ENCODE measurements at places on chromosomes 4 and X. TPM values are rescaled to one million over a fixed set of nuclear protein-coding genes. Genes with fewer than 3 reads are reported as not detected.

DNA sequence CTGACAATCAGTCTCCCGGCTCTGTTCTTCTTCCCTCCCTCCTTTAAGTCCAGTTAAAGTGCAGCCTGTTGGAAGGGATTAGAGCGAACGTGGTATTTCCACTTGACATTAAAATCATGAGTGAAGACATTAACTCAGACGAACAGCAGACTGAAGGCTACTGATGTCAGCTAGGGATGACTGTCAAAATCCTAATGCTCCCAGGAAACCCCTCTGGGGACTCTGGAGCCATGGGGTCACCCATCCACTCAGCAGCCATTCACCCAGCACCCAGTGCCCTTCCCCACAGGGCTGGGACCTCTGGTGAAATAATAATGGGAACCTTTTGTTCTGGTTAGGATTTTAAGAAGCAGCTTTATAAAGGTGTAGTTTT is 113.9 kb downstream of the DRD5 start:
- no peak for DNase-seq

GRCh38 chrX:110397339-110397738 is 38.7 kb downstream of the RTL9 start:
- no peak for DNase-seq

DNA sequence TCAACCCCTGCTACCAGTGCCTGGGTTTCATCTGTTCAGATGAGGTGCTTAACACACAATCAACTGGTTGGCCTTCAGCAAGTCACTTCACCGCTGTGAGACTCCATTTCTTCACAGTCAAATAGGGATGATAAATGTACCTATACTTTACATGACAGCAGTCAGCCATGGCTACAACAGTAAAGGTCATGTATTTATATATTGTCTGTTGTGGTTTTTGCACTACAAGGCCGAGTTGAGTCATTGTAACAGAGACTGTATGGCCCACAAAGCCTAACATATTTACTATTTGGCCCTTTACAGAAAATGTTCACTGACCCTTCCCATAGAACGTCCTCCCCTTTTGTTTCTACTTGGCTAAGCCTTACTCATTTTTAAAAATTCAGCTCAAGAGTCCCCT is 404.6 kb upstream of the F9 start:
- DNase-seq, result no peak

GRCh38 chr4:108350332-108350731 is 181.6 kb upstream of the LEF1 start:
- DNase-seq, result no peak

DNA sequence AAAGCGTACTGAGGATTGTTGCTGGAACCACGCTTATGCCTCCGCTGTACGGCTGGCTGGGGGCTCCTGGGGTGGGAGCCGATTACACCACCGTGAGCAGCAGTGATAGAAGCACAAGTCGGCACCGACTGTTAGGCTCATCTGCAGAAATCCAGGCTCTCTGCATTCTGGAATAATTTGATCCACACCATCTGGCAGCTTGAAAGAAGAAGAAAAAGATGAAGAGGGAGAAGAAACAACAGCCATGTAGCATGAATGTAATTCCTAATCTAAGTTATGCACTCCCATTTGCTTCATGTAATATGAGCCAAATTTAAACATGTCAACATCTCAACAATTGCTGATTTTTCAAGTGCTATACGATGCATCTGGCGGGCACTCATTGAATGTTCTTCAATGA is 84.6 kb upstream of the DHX15 start:
- DNase-seq, result no peak

GRCh38 chr4:69610484-69610883 is 29.0 kb downstream of the UGT2A2 start:
- no peak for DNase-seq

- no peak for DNase-seq
Observed at GRCh38 chr4:54315561-54316538, 86.8 kb downstream of the PDGFRA start.

DNA sequence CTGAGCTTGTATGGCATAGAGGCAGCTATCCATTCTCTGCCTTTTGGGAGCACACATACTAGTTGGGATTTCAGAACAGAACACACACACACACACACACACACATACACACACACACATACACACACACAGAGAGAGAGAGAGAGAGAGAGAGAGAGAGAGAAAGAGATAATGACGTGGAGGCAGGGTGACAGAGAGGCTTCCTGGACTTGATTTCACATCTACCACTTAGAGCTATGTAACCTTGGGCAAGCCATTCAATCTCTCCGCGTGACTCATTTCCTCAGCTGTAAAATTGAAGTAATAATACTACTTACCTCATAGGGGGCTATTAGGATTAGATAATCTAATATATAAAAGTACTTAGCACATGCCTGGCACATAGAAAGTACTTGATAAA is 12.3 kb upstream of the GRIA3 start:
- DNase-seq, result no peak

GRCh38 chrX:46582966-46583365 is 9.4 kb downstream of the CHST7 start:
- peak; percentile 35 for DNase-seq

- no peak for DNase-seq
Observed at GRCh38 chr4:8939840-8940742, 68.5 kb upstream of the HMX1 start.

DNA sequence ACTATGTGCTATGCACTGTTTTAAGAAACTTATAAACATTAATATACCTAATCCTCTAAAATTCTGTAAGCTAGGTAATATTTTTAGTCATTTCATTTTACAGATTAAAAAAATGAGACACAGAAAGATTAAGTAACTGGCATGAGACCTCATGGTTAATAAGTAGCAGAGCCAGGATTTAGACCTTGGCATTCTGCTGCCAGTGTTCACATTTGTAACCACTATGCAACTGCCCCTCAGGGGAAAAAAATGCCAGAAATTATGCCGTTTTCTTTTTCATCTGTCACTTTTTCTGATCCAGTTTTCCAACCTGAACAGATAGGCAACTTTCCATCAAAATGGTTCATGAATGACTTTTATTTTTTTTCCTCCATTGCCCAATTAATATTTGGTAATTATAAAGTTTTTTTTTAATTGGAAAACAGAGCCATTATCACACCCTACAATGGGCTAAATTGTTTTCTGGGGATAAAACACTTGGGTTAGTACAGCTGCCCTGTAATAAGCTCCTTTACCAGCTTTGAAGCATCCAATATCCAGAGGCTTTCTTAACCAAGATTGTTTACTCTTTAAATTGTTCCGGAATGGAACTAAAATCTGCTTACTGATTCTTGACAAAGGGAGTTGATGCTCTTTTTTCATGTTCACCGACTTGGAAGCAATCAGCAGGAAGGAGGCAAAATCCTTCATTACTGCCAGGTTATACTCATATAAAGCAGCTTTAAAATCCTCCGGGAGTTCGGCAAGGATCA is 56.4 kb upstream of the DDX60 start:
- no peak for DNase-seq

GRCh38 chr4:22338796-22339195 is 177.1 kb downstream of the ADGRA3 start:
- DNase-seq, result no peak

DNA sequence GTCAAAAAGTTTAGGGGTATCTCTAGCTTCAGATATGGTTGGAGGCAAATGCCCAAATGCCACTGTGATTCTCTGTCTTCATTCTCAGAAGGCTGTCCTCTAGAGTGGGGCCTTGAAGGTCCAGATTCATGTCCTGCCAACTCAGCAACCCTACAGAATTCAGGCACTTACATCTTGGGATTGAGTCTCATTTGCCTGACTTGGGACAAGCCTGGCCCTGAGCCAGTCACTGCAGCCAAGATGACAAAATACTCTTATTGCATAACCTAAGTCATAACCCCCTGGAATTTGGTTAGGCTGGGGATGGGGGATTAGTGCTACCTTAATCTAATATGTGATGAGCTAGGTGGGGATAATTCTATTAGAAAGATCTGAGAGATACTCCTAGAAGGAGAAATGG is 100.5 kb downstream of the AREG start:
- DNase-seq, result peak; percentile 5

GRCh38 chrX:120677004-120677652 is 47.3 kb upstream of the C1GALT1C1 start:
- DNase-seq, result no peak

DNA sequence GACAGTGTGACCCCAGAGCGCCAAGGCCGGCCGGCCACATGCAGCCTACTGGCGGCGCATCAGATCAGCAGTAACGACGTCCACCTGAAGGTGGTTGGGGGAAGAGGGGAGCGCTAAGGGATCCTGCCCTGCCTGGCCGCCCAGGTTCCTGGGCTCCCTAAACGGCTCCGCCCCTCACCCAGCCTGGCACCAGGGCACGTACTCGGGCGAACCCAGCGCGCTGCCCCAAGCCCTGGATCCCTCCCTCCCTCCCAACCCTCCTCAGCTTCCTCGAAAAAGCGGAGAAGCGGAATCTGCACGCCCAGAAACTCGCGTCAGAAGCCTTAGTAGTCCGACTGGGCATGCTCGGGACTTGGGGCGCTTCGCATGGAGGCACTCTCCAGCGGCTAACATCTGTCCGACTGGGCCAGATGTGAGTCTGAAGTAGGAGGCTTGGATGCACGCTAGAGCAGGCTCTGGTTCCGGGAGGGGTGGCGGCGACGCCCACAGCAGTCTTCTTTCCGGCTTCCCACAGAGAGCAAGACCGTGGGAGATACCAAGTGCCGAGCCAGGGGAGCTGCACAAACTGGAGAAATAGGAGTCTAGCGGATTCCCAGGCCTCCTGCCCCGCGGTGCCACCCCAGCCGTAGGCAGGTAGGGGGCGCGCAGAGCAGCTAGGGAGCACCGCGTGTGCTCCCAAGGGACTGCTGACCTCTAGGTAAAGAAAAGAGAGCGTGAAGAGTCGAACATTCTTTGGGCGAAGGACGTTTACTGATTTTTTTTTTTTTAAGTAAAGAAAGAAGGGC is 114.3 kb upstream of the TEX13C start:
- peak; percentile 12 for DNase-seq

- DNase-seq, result no peak
Observed at GRCh38 chr4:73258436-73258685, 237 bp downstream of the ANKRD17 start.

- no peak for DNase-seq
Observed at GRCh38 chrX:24480400-24480865, 15.3 kb downstream of the PDK3 start.

The SLC2A9 gene
- total RNA-seq, result 6.1 TPM

The SHROOM4 gene
- 14.1 TPM for total RNA-seq

The APLN gene
- 0.60 TPM for total RNA-seq

The TRO gene
- total RNA-seq, result 14.4 TPM

The GLRA3 gene
- not detected for total RNA-seq

The NCBP2L gene
- not detected for total RNA-seq

The P2RY8 gene
- total RNA-seq, result 1.2 TPM

The MCTS1 gene
- 29.1 TPM for total RNA-seq

The SSX4 gene
- not detected for total RNA-seq
